ENCODE measurements at places on chromosomes 6 and 20.

DNA sequence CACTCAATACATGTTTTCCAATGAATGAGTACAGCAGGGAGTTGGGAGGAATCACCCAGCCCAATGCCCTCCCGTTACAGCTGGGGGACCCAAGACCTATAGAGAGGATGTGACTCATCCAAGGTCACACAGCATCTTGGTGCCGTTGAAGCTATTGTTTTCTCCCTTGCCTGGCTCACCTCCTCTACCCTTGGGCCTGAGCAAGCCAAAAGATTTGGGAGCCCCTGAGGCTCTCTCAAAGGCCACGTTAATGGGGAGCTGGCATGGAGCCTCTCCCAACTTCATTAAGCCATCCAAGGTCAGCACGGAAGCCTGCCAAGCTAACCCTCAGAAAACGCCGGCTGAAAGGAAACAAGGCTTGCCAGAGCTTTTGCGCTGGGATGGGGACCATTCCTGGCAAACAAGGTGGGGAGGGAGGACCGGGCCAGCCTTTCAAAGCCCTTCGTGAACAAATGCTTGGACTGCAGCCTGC lies 30.4 kb downstream of the KCNB1 start:
- no peak for DNase-seq
- no peaks in the 10 kb centered on the region for H3K4me1 ChIP-seq
- no peak overlapping the region for H3K4me3 ChIP-seq
- no peaks in the 10 kb centered on the region for H3K36me3 ChIP-seq

GRCh38 chr20:57922706-57923105 lies 212.9 kb upstream of the PMEPA1 start:
- no peaks in the 10 kb centered on the region for H3K4me1 ChIP-seq
- no peaks in the 10 kb centered on the region for H3K36me3 ChIP-seq
- DNase-seq = no peak
- H3K27me3 ChIP-seq = no peaks in the 10 kb centered on the region
- H3K4me3 ChIP-seq = no peak overlapping the region

GRCh38 chr6:46612645-46613044 lies 40.0 kb downstream of the CYP39A1 start:
- H3K27ac ChIP-seq = no peak overlapping the region
- DNase-seq = no peak
- no peaks in the 10 kb centered on the region for H3K36me3 ChIP-seq
- no peak overlapping the region for H3K4me3 ChIP-seq
- peaks cover 14% of the 10 kb centered on the region for H3K27me3 ChIP-seq

- peak overlapping the region; percentile 97 for H3K4me3 ChIP-seq
- H3K27me3 ChIP-seq = no peaks in the 10 kb centered on the region
- peaks cover 44% of the 10 kb centered on the region for H3K4me1 ChIP-seq
- peaks cover 14% of the 10 kb centered on the region for H3K36me3 ChIP-seq
- DNase-seq = no peak
- no peak overlapping the region for H3K27ac ChIP-seq
Measured at GRCh38 chr6:42566614-42567208, 2.9 kb downstream of the UBR2 start.

- H3K4me1 ChIP-seq = no peaks in the 10 kb centered on the region
- no peaks in the 10 kb centered on the region for H3K36me3 ChIP-seq
- H3K27me3 ChIP-seq = peaks cover 9% of the 10 kb centered on the region
- H3K27ac ChIP-seq = no peak overlapping the region
Measured at GRCh38 chr6:2554651-2555260, 196.0 kb downstream of the MYLK4 start.

Measured in activated naive CD4-positive, alpha-beta T cell treated with anti-CD3 and anti-CD28 coated beads for 36 hours (primary cell).